ENCODE measurements at places on chromosomes 11 and 22. TPM values are rescaled to one million over a fixed set of nuclear protein-coding genes. Genes with fewer than 3 reads are reported as not detected.

Gene POLDIP3
- total RNA-seq: 38.6 TPM

Gene ANKRD49
- 96.1 TPM for total RNA-seq

Gene MIAT
- 15.8 TPM for total RNA-seq

Gene ADAMTS8
- not detected for total RNA-seq

Gene ACTN3
- total RNA-seq: not detected
